Activated CD8-positive, alpha-beta memory T cell treated with anti-CD3 and anti-CD28 coated beads, Interleukin-2, amount 10 ng/mL, durations not matched to agents 7 days and 5 days (primary cell): ENCODE measurements at places on chromosomes 1 and 21.

GRCh38 chr1:97832481-97832880 is 88.4 kb downstream of the DPYD start:
- no peaks in the 10 kb centered on the region for H3K36me3 ChIP-seq
- DNase-seq, result no peak
- no peaks in the 10 kb centered on the region for H3K27me3 ChIP-seq
- no peak overlapping the region for H3K4me3 ChIP-seq

DNA sequence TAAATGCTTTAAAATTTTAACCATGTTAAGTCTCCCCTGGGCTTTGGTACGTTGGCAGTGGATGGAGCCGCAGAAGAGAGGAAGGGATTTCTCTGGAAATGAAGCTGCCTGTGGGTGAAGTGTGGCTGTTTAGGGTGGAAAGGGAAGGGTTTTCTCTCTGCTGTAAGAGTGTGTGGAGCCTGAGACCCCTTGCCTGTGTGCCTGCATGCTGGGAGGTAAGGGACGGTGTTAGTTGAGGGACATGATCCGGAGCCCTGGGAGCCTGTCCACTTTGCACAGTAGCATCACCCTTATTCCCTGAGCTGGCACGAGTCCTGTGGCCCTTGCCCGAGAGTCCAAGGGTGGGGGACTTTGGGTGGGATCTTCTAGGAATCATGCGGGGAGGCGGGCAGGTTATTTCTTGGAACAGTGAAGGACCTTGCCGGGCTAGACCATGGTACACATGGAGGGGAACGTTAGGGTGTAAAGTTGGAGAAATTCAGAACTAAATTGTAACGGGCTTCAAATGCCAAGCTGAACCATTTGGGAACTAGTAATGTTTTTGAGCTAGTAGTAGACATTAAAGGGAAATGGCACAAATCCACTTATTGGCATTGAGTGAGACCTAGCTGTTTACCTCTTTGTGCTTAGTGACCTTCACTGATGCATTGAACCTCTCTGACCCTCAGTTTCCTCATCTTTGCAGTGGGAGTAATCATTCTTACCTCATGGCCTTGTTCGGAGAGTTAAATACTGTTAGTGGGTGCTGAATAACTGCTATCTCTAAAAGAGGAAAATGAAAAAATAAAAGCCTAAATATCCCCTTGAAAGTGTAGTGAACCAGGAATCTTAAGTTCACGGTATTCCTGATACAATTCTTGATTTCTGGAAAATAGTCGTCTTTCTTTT is 3.5 kb downstream of the GALNT2 start:
- DNase-seq, result no peak
- no peaks in the 10 kb centered on the region for H3K36me3 ChIP-seq

DNA sequence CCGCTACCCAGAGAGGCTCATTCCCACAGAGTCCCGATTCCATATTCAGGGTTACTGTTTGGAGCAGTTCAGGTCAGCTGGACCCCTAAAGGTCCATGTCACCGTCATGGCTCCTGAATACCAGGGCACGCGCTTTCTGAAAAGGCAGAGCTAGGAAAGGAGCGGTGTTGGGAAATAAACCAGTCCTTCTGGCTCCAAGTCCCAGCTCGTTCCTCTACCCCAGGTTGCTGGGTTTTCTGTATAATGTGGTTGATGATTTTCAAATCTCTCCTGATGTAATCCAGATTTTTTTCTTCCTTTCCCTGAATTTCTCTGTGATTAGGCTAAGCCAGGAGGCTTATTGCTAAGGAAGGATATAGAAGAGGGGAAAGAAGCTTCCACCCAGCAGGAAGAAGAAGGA is 14.0 kb upstream of the PKP1 start:
- no peaks in the 10 kb centered on the region for H3K4me1 ChIP-seq
- DNase-seq, result no peak
- no peak overlapping the region for H3K4me3 ChIP-seq
- H3K36me3 ChIP-seq, result no peaks in the 10 kb centered on the region
- H3K27ac ChIP-seq, result no peak overlapping the region
- H3K27me3 ChIP-seq, result peaks cover 31% of the 10 kb centered on the region

- no peak overlapping the region for H3K4me3 ChIP-seq
- no peaks in the 10 kb centered on the region for H3K27me3 ChIP-seq
- peaks cover 21% of the 10 kb centered on the region for H3K4me1 ChIP-seq
- no peak overlapping the region for H3K27ac ChIP-seq
- peaks cover 23% of the 10 kb centered on the region for H3K36me3 ChIP-seq
- peak; percentile 45 for DNase-seq
Observed at GRCh38 chr1:220271706-220272046, 577 bp downstream of the RAB3GAP2 start.

- DNase-seq, result no peak
- no peak overlapping the region for H3K27ac ChIP-seq
- H3K27me3 ChIP-seq, result no peaks in the 10 kb centered on the region
- peaks cover 1% of the 10 kb centered on the region for H3K36me3 ChIP-seq
- no peak overlapping the region for H3K4me3 ChIP-seq
Observed at GRCh38 chr1:57369889-57370288, 54.0 kb downstream of the DAB1 start.

- H3K27ac ChIP-seq, result peak overlapping the region; percentile 51
- H3K36me3 ChIP-seq, result peaks cover 2% of the 10 kb centered on the region
- H3K27me3 ChIP-seq, result no peaks in the 10 kb centered on the region
- peaks cover 33% of the 10 kb centered on the region for H3K4me1 ChIP-seq
- no peak for DNase-seq
Observed at GRCh38 chr1:167722870-167723251, 1.1 kb downstream of the MPZL1 start.
